Effector memory CD4-positive, alpha-beta T cell (primary cell): ENCODE measurements at places on chromosomes 6 and 20.

GRCh38 chr20:50110141-50111047 is 2.6 kb downstream of the UBE2V1 start:
- H3K27ac ChIP-seq, result peak overlapping the region; percentile 92
- H3K27me3 ChIP-seq, result no peaks in the 10 kb centered on the region
- H3K4me1 ChIP-seq, result peaks cover 55% of the 10 kb centered on the region
- H3K4me3 ChIP-seq, result no peak overlapping the region
- DNase-seq, result peak; percentile 11
- no peaks in the 10 kb centered on the region for H3K36me3 ChIP-seq

GRCh38 chr6:125701354-125701668 is 48.1 kb upstream of the HEY2 start:
- no peaks in the 10 kb centered on the region for H3K27me3 ChIP-seq
- no peak overlapping the region for H3K4me3 ChIP-seq
- DNase-seq, result no peak
- H3K27ac ChIP-seq, result no peak overlapping the region
- no peaks in the 10 kb centered on the region for H3K4me1 ChIP-seq
- H3K36me3 ChIP-seq, result no peaks in the 10 kb centered on the region

DNA sequence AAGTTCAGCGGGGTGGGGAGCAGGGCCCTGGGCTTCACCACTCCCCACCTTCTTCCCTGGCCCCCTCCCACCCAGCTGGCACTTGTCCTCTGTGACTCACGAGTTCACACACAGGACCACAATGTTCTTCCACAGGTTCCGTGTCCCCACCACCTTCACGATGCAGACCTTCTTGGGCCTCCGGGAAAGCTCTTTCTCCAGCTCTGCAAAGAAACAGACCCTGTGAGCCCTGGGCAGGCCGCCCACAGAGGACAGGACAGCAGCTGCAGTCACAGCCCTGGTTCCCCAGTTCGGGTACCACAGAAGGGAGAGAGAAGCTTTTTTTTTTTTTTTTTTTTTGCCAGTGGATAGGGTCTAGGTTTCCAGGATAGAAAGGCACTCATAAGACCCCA is 30.9 kb downstream of the PSMG4 start:
- no peaks in the 10 kb centered on the region for H3K27me3 ChIP-seq
- H3K4me1 ChIP-seq, result no peaks in the 10 kb centered on the region
- peaks cover 4% of the 10 kb centered on the region for H3K36me3 ChIP-seq

- H3K4me3 ChIP-seq, result no peak overlapping the region
- peaks cover 18% of the 10 kb centered on the region for H3K4me1 ChIP-seq
- no peaks in the 10 kb centered on the region for H3K27me3 ChIP-seq
- no peak for DNase-seq
These were observed 26.7 kb downstream of the DIDO1 start for GRCh38 chr20:62899633-62900051.

DNA sequence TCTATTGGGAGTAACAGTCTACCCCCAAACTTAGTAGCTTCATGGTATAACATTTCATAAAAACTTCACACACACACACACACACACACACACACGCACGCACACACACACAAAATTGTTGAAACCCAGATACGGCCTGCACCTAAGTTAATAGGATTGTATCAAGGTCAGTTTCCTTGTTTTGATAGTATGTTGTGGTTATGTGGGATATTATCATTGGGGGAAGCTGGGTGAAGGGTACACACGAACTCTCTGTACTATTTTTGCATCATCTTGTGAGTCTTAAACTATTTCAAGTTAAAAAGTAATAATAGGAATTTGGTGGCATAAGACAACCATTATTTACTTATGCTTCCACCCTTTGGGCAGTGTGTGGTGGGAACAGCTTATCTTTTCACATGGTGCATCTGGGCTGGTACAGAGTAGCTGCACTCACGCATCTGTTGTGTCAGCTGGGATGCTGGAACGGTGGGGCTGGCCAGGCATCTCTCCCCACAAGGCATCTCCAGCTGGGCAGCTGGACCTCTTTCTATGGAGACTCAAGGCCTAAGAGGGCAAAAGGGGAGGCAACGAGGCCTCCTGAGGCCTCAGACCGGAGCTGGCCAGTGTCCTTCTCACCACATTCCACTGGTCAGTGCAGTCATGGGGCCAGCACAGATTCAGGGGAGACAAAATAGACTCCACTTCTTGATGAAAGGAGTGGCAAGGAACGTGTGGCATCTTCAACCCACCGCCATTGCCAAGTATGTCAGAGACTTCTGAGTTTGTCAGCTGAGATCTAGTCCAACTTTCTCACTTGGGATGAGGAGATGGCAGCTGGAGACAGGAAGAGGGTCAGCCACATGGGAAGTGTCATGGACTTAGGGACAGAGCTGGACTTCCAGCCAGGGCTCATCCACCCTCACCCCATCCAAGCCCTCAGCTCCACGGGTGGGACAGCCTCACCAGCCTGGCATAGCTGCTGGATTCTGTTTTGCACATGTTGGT is 20.5 kb upstream of the IP6K3 start:
- no peak overlapping the region for H3K4me3 ChIP-seq
- no peak overlapping the region for H3K27ac ChIP-seq
- H3K36me3 ChIP-seq, result peaks cover under 1% of the 10 kb centered on the region
- no peaks in the 10 kb centered on the region for H3K27me3 ChIP-seq

GRCh38 chr20:54068966-54069365 is 1.4 kb downstream of the BCAS1 start:
- no peaks in the 10 kb centered on the region for H3K27me3 ChIP-seq
- no peak for DNase-seq
- no peaks in the 10 kb centered on the region for H3K4me1 ChIP-seq
- H3K4me3 ChIP-seq, result no peak overlapping the region
- H3K27ac ChIP-seq, result no peak overlapping the region

DNA sequence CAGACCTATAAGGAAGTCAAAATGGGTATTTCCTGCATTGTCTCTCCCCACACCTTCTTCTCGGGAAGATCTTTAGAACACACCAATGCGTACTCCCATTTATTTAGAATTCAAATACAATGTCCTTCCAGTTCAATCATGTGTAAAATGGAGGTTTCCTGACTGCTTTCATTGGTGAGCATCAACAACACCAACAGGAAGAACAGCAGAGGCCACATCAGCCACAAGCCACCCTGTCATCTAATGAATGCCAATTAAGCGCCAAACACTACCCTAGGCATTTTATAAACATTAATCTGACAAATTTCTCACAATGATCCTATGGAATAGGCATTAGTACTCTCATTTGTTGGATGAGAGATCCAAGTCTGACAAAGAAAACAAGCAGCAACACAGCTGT is 68.4 kb upstream of the SMLR1 start:
- no peak for DNase-seq
- no peak overlapping the region for H3K27ac ChIP-seq
- H3K4me3 ChIP-seq, result no peak overlapping the region
- no peaks in the 10 kb centered on the region for H3K4me1 ChIP-seq

DNA sequence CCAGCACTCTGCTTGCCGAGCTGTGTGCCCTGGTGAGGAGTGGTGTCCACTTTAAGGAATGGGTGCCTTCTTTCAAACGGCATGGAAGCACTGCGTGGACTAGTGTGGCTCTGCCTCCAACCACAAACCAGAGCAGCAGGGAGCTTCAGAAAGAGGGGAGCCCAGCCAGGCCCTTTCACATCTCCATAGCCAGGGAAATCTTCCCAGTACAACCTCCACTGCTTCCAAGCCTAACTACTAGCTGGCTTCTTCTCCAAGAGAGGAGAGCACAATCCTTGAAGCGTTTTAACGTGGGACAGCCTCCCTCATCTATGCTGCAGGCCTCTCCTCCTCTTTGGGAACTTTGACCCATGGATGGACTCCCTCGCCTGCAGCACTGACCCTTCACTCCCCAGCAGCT is 26.7 kb downstream of the TNXB start:
- no peak for DNase-seq
- no peaks in the 10 kb centered on the region for H3K36me3 ChIP-seq
- peaks cover 10% of the 10 kb centered on the region for H3K27me3 ChIP-seq
- H3K4me1 ChIP-seq, result peaks cover 3% of the 10 kb centered on the region

DNA sequence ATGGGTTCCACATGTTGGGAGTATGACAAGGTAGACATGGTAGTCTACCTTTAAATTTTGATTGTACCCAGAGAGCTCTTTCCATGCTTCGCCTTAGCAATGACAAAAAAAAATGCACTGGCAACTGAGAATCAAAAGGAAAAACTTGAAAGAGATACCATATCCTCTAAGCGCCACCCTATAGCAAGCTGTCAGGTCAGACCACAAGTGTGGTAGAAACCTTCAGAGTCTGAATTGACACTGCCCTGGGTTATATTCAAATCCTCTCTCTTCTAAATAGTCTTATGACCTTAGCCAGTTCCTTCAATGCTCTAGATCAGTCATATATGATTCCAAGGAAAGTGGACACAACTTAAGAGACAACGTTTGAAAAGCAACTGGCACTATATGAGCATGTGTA is 45.6 kb upstream of the SMLR1 start:
- H3K4me3 ChIP-seq, result no peak overlapping the region
- no peak for DNase-seq
- no peaks in the 10 kb centered on the region for H3K4me1 ChIP-seq
- no peaks in the 10 kb centered on the region for H3K27me3 ChIP-seq
- no peak overlapping the region for H3K27ac ChIP-seq

DNA sequence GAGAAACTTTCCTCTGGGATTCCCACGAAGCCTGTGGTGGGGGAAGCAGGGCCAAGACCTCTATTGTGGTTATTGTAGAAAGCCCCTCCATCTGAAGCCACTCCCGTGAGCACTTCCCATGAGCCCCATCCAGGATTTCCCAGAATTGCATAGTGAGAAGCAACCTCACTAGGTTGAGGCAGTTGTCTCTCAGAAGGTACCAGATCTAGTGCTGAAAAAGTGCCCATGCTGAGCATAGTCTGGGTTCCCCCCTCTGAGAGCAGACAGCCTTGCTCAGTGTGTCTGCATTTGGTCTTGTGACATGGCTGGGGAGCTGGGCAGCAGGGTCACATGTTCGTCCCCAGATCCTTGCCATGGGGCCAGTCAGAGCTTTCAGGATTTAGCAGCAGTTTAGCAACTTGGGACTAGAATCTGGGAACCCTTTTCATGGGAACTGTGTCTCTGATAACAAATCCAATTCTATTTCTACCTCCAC is 38.6 kb downstream of the SLC9A8 start:
- no peak for DNase-seq
- H3K4me3 ChIP-seq, result no peak overlapping the region
- H3K27ac ChIP-seq, result no peak overlapping the region

- H3K27ac ChIP-seq, result peak overlapping the region; percentile 44
- no peaks in the 10 kb centered on the region for H3K27me3 ChIP-seq
- peaks cover 43% of the 10 kb centered on the region for H3K4me1 ChIP-seq
- H3K36me3 ChIP-seq, result no peaks in the 10 kb centered on the region
- H3K4me3 ChIP-seq, result no peak overlapping the region
These were observed 24.7 kb upstream of the CCN6 start for GRCh38 chr6:112029045-112029822.

- H3K27ac ChIP-seq, result no peak overlapping the region
- no peaks in the 10 kb centered on the region for H3K36me3 ChIP-seq
- no peaks in the 10 kb centered on the region for H3K27me3 ChIP-seq
- no peak for DNase-seq
- no peak overlapping the region for H3K4me3 ChIP-seq
These were observed 511.1 kb downstream of the TENT5A start for GRCh38 chr6:81241126-81242041.

DNA sequence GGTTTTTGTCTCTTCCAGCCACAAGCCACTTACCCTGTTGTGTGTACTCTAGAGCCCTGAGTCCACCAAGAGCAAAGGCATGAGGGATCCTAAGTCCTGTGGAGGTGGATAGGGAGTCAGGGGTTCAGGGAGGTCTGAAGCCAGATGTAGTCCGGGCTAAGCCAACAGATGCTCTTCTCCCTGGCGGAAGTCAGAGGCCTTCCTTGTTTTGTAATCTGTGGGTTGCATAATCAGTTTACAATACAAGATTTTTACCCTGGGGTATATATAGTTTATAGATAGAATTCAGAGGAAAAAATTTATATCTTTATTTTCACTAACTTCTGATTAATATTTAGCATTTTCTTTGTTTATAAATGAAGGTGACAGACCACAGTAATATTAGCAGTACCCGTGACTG is 9.2 kb downstream of the LAMP5 start:
- no peak overlapping the region for H3K27ac ChIP-seq
- no peaks in the 10 kb centered on the region for H3K27me3 ChIP-seq
- H3K36me3 ChIP-seq, result no peaks in the 10 kb centered on the region

DNA sequence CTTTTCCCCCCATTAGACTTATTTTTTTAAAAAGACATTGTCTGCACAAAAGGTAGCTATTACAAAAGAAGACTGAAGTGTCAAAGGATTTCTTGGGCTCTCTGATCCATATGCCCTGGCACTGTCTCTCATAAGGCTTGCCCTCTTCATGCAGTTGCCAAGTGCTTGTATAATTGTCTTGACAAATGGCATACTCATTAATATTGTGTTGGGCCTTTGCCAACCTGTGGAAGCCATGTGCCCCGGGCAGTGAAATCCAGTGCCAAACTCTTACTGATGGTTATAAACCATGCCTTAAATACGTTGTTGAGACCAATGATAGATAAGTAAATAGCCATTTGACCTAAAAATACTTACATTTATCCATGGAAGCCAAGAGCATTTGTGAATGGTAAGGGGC is 98.1 kb downstream of the FARS2 start:
- no peaks in the 10 kb centered on the region for H3K36me3 ChIP-seq
- H3K4me1 ChIP-seq, result no peaks in the 10 kb centered on the region
- no peaks in the 10 kb centered on the region for H3K27me3 ChIP-seq
- no peak overlapping the region for H3K27ac ChIP-seq
- no peak for DNase-seq

GRCh38 chr6:69038841-69039240 is 403.8 kb downstream of the ADGRB3 start:
- no peak overlapping the region for H3K27ac ChIP-seq
- no peaks in the 10 kb centered on the region for H3K27me3 ChIP-seq
- DNase-seq, result no peak
- H3K36me3 ChIP-seq, result no peaks in the 10 kb centered on the region

GRCh38 chr6:168703990-168704389 is 263.0 kb downstream of the SMOC2 start:
- no peak overlapping the region for H3K27ac ChIP-seq
- no peaks in the 10 kb centered on the region for H3K4me1 ChIP-seq
- H3K36me3 ChIP-seq, result no peaks in the 10 kb centered on the region
- no peak overlapping the region for H3K4me3 ChIP-seq
- DNase-seq, result no peak

- H3K27me3 ChIP-seq, result no peaks in the 10 kb centered on the region
- DNase-seq, result no peak
- H3K4me1 ChIP-seq, result no peaks in the 10 kb centered on the region
- no peak overlapping the region for H3K27ac ChIP-seq
- no peak overlapping the region for H3K4me3 ChIP-seq
- H3K36me3 ChIP-seq, result no peaks in the 10 kb centered on the region
These were observed 7.2 kb upstream of the PARD6B start for GRCh38 chr20:50724112-50724725.

- no peak overlapping the region for H3K27ac ChIP-seq
- no peak overlapping the region for H3K4me3 ChIP-seq
- DNase-seq, result no peak
- no peaks in the 10 kb centered on the region for H3K27me3 ChIP-seq
- no peaks in the 10 kb centered on the region for H3K4me1 ChIP-seq
These were observed 53.8 kb downstream of the MACROD2 start for GRCh38 chr20:14049111-14049510.

- no peak for DNase-seq
- peak overlapping the region; percentile 98 for H3K27ac ChIP-seq
- H3K4me3 ChIP-seq, result peak overlapping the region; percentile 61
- peaks cover 30% of the 10 kb centered on the region for H3K4me1 ChIP-seq
These were observed 872 bp upstream of the RBM39 start for GRCh38 chr20:35742741-35743523.

- no peak overlapping the region for H3K4me3 ChIP-seq
- no peaks in the 10 kb centered on the region for H3K27me3 ChIP-seq
- peaks cover 8% of the 10 kb centered on the region for H3K4me1 ChIP-seq
- DNase-seq, result no peak
These were observed 33.1 kb upstream of the ASF1A start for GRCh38 chr6:118860880-118861279.

- peak overlapping the region; percentile 69 for H3K27ac ChIP-seq
- H3K4me1 ChIP-seq, result peaks cover 33% of the 10 kb centered on the region
- H3K4me3 ChIP-seq, result peak overlapping the region; percentile 26
These were observed 26.8 kb downstream of the C6orf89 start for GRCh38 chr6:36912586-36912985.
